AG04449 (cell line): ENCODE measurements at places on chromosomes 3 and 15.

DNA sequence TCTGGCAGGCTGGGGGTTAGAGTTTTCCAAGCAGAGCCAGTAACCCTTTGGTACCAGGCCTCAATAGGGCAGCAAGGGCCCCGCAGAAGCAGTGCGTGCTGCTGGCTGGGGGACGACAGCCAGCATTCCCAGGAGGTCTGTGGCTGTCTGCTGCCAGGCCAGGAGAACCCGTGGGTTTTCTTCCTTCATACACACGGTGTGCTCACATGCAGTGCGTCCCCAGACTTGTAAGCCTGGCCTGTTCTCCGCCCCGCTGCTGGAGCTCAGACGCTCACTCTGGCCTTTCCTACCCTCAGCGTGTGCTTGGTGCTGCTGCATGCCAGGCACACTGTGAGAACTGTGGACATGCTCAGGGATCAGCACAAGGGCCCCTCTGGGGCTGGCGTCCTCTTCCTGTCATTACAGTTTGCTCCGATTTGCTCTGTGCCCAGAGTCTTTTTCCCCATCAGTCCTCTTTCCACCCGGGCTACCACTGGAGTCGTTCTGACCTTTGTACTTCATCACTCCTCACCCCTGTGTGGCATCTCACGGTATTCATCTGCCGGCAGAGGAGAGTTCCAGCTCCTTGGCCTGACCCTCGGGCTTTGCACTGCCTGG is 149.5 kb downstream of the DNAJB8 start:
- DNase-seq: no peak

DNA sequence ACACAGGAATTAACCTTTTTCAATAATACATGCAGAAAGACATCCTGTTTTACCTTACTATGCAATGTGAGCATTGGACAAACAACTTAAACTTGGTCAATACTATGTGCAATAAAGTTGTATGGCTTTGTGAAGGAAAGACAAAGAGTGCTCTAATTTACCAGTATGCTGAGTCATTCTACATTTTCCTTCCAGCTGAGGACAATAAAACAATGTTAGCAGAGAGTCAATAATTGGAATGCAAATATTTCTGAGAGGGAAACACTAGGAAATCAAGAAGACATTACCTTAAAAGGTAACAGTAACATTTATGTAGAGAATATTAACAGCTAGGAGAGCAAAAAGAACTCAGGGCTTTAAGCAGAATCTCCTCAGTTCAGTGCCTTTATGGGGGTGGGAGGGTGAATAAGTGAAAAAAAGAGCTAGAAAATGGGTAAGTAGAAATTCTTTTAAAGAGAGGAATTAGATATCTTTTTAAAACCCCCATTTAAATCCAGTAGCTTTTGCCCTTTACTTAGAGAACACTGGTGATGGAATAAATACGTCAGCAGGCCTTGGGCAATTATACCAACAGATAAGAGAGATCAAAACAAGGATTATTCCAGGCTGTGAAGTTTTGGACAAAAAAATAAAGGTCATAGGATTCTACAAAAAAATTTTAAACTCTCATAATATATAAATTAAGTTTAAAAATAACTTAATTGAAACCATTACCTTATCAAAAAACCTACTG is 11.6 kb upstream of the HGD start:
- no peak for DNase-seq

- peak; percentile 63 for DNase-seq
Observed at GRCh38 chr3:15330031-15330596, 2.3 kb downstream of the SH3BP5 start.

GRCh38 chr3:128078322-128078721 is 26.1 kb downstream of the SEC61A1 start:
- no peak for DNase-seq

GRCh38 chr3:38479431-38480092 is 16.6 kb upstream of the EXOG start:
- DNase-seq: no peak

GRCh38 chr3:16272588-16272987 is 7.6 kb downstream of the OXNAD1 start:
- no peak for DNase-seq

GRCh38 chr3:61828880-61829721 is 267.7 kb downstream of the PTPRG start:
- DNase-seq: no peak

- no peak for DNase-seq
Observed at GRCh38 chr3:25246913-25247312, 181.2 kb upstream of the RARB start.

GRCh38 chr3:101685870-101686307 is 629 bp downstream of the RPL24 start:
- DNase-seq: no peak

GRCh38 chr3:121566773-121567172 is 976 bp upstream of the ARGFX start:
- DNase-seq: no peak

GRCh38 chr3:112649478-112649735 is 8.5 kb upstream of the CCDC80 start:
- peak; percentile 99 for DNase-seq
